ENCODE measurements at places on chromosomes 5 and 9.

GRCh38 chr5:147375151-147375550 lies 134.7 kb downstream of the DPYSL3 start:
- DNase-seq, result peak; percentile 76

- DNase-seq, result no peak
Measured at GRCh38 chr9:134231330-134231745, 67.0 kb upstream of the RNU6ATAC start.

GRCh38 chr5:150155258-150156026 lies at the start of gene PDGFRB:
Gene PDGFRB, minus strand, starts transcription at chr5:150155845. Its CDS starts 18,798 bp downstream, at chr5:150137047.
- no peak for DNase-seq

GRCh38 chr9:132410642-132411041 lies 631 bp downstream of the CFAP77 start:
- DNase-seq, result peak; percentile 7

DNA sequence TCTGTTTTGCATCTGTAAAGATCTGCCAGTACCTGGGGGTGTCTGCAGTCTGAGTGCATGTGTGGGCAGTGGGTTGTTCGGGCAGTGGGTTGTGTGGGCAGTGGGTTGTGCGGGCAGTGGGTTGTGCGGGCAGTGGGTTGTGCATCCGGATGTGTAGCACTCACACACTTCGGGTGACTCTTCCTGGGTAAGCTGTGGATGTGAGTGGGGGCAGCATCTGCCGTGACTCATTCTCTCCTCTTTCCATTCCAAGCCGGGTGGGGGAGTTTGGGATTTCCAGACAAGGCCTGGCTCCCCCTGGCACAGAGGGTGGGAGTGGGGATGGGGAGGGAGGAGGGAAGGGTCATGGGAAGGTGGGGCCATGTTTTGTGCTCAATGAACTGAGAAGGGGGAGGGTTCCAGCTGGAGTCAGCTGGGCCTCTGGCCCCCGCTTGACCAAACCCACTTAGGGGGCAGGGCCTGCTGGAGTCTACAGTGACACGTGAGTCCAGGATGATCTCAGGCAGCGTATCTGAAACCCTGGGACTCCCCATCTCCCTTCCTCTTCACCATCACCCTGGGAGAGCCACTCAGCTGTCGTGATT lies 8.3 kb downstream of the CRB2 start:
- DNase-seq, result no peak

DNA sequence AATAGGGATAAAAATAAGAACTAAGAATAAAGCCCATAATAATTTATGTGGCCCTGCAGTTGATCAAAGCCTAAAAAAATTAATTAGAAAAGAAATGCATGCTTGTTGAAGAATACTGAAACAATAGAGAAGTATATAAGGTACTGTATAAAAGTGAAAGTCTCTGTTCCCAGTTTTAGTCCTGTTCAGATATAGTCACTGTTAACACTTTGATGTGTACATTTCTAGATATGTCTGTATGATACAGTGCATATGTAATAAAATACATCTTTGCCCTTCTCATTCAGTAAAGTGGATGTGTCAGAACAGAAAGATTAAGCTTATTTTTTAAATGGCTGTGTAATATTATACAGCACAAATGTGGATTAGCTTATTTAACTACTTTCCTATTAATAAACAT lies 4.1 kb downstream of the C9orf85 start:
- DNase-seq, result no peak

DNA sequence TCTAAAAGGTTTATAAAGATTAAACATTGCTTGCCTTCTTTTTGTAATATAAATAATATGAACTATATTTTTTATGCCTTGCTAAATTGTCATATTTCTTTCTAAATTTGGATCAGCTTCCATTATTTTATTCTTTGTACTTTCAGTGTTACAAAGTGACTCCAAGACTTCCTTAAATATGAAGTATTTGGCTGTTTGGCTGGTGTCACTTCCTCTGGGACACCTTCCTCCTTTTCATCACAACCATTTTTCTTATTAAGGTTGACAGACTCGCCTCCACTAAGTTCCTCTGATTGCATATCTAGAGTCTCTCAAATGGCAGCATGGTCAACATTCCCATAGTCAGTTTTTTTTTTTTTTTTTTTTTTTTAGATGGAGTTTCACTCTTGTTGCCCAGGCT lies 73.8 kb upstream of the SLC1A1 start:
- DNase-seq, result peak; percentile 17

GRCh38 chr9:74503219-74503618 lies 6.1 kb downstream of the RORB start:
- DNase-seq, result no peak

GRCh38 chr9:97419309-97419867 lies 7.5 kb downstream of the TDRD7 start:
- no peak for DNase-seq

DNA sequence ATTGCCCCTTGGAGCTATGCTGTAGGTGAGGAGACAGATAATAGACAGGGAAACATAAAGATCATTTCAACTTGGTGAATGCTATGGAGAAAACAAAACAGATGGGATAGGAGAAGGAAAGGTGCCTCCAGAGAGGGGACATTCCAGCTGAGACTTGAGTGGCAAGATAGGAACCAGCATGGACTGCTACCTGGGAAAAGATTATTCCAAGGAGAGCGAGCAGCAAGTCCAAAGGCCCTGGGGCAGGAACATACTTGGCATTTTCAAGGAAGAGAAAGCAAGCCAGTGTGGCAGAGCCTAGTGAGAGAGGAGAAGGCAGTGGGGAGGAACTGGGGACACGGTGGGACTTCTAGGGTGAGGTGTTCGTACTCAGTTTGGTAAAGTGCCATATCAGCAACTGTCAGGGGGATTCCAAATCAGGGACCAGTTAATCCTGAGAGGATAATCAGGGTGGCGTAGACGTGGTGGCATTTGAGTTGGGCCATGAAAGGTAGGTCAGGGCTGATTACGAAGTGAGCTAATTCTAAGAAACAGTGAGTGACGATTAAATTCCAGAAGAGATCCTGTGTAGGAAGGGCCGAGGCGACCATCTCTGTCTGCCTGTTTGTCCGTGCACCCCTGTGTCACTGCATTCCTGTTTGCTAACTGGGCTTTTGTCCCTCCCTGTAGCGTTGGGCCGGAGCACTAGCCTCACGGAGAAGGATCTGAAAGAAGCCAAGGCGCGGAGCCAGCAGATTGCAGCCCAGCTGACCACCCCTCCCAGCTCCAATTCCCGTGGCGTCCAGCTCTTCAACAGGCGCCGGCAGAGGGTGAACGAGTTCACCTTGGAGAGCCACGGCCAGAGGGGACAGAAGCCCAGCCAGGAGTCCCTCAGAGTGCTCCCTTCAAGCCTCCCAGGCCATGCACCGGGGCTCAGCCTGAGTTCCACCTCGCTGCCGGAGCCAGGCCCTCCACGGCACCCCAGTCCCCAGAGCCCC lies 7.1 kb downstream of the SYNPO start:
- no peak for DNase-seq

DNA sequence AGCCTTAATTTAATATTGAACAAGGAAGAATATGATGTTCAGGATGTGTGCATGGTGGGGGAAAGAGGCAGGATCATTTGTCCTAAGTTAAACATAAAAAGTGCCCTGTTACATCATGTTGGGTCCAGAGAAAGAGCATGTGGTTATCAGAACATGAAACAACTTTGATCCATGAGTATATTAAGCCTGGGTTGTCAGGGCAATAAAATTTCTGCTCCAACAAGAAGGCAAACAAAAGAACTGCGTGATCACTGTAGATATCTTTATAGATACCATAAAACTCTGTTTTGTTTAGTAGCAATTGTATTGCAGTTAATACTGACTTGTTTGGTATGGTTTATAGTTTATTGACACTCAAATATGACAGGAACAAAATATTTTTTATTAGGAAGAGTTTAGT lies 35.2 kb downstream of the PCA3 start:
- no peak for DNase-seq

- DNase-seq, result no peak
Measured at GRCh38 chr9:93813221-93814076, 141.7 kb downstream of the BARX1 start.

DNA sequence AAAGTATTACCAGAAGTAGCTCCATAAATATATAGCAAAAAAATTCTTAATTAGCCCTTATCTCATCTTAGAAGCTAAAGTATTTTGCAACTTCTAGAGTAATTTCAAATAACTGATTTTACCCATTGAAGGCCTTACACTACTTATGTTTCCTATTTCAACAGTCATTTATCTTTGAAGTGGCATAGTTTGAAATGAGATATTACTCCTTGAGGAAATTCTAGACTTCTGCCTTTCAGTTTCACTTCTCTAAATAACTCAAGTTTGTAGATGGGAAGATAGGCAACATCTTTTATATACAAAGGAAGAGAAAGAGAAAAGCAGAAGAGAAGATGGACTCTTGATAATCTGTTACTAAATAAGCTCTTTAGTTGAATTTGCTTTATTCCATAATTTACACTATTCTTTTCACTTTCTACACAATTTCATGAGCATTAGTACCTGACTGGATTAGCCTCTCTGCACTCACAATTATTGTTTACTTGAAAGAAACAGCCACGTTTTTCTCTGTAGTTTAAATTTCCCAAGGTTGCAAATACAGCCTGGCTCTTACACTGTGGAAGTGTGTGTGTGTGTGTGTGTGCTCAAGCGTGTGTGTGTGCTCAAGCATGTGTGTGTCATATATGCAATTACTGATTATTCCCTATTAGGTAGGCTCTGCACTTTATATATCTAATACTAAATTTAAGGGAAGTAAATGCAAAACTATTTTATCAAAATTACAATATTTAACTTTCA lies 60.6 kb upstream of the EMB start:
- DNase-seq, result peak; percentile 88

- DNase-seq, result no peak
Measured at GRCh38 chr5:120386981-120387380, 77.1 kb upstream of the PRR16 start.

- no peak for DNase-seq
Measured at GRCh38 chr5:1558944-1559343, 35.2 kb upstream of the LPCAT1 start.

- DNase-seq, result no peak
Measured at GRCh38 chr9:137351781-137352501, 49.9 kb upstream of the NRARP start.

DNA sequence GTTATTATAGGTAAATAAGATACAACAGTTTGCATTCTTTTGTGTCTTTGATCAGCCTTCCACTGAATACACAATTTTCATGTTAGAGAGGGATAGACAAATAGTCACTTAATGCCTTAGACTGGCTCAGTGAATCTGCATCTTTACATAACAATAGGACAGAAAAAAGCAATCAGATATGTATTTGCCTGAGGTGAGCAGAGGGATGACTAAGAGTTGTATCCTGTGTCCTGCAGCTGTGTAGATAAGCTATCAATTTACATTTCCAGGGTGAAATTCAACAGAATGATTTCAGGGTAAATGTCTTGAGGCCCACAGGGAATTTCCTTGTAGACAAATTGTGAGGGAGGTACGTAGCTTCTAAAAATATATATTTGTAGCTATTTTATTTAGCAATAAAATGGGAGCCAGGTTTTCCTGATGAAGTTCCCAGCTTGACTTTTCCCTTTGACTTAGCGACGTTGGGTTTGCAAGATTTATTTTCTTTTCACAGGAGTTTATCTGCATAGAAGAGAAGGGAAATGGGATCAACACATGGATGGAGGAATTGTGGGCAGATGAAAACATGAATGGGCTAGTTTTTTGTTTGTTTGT lies 586.1 kb upstream of the CDH6 start:
- no peak for DNase-seq

DNA sequence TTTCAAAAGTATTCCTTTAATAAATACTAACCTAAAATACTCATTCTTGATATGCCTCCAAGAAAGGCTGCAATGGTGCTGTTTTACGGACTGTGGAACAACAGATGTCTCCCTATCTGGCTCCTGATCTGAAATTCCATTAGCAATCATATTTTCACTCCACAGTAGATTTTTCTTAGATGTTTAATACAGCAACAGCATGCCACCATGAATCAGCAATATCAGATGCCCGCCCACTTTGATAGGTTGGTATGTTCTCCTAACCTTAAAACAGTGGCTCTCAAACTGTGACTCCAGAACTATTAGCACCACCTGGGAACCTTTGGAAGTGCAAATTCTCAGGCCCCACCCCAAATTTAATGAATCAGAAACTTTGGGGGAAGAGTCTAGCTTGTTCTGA lies 110.2 kb downstream of the MLLT3 start:
- no peak for DNase-seq

DNA sequence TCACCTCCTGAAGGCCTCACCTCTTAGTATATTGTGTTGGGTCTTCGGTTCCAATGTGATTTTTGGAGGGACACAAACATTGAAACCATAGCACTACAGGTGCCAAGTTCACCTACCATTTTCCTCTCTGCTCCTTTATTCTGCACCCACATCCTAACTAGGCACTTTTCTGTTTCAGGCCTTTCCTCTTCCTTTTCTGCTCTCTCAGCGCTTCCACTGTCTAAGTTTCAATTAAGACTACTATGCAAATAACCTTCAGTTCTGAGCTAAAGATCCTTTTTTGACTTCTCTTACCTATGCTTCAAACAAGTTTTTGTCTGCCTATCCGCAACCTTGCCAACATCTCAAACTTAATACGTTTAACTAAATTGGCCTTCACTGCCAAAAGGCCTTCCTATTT lies 25.4 kb upstream of the ZFYVE16 start:
- DNase-seq, result no peak

DNA sequence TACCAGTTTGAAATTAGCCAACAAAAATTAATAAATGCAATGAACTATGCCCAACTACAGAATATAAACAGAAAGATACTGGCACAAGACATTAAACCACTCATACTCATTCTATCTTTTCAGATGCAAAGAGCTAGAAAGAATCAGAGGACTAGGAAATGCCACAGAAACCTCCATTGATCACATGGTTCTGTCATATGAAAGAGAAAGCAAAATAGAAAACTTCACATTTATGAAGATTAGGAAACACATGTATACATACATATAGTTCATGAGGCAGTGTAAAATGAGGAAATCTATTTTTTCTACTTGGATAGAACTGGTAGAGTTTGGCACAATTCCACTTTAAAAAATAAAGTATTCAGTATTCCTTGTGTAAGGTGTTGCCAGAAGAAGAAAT lies 275.1 kb upstream of the PTGER4 start:
- peak; percentile 70 for DNase-seq

- DNase-seq, result no peak
Measured at GRCh38 chr5:116756531-116756930, 181.9 kb upstream of the SEMA6A start.

GRCh38 chr9:37327553-37327952 lies 94.9 kb upstream of the GRHPR start:
- DNase-seq, result no peak

GRCh38 chr5:145775893-145776444 lies 59.2 kb downstream of the PRELID2 start:
- peak; percentile 45 for DNase-seq

- no peak for DNase-seq
Measured at GRCh38 chr9:79164406-79164805, 407.4 kb upstream of the TLE4 start.

DNA sequence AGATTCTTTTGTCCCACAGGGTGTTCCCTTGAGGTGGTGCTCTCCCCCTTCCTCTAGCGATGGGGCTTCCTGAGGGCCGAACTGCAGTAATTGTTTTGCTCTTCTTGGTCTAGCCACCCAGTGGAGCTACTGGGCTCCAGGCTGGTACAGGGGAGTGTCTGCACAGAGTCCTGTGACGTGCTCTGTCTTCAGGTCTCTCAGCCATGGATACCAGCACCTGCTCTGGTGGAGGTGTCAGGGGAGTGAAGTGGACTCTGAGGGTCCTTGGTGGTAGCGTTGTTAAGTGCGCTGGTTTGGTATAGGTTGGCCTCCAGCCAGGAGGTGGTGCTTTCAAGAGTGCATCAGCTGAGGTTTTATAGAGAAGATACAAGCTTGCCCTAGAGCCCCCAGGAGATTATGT lies 20.4 kb upstream of the CEP72 start:
- no peak for DNase-seq

GRCh38 chr9:97551308-97551707 lies 49.8 kb downstream of the TMOD1 start:
- DNase-seq, result no peak

Measured in suppressor macrophage (primary cell).